SIG-M5 (cell line): ENCODE measurements at places on chromosomes 11 and 22.

GRCh38 chr11:59189986-59190385, 18.1 kb downstream of the DTX4 start:
- DNase-seq, result no peak

GRCh38 chr11:82810326-82810725, 76.7 kb upstream of the FAM181B start:
- no peak for DNase-seq

- no peak for DNase-seq
Observed at GRCh38 chr22:31055635-31056159, 25.4 kb upstream of the SMTN start.

GRCh38 chr11:16738947-16739815, 734 bp downstream of the C11orf58 start:
- DNase-seq, result no peak

DNA sequence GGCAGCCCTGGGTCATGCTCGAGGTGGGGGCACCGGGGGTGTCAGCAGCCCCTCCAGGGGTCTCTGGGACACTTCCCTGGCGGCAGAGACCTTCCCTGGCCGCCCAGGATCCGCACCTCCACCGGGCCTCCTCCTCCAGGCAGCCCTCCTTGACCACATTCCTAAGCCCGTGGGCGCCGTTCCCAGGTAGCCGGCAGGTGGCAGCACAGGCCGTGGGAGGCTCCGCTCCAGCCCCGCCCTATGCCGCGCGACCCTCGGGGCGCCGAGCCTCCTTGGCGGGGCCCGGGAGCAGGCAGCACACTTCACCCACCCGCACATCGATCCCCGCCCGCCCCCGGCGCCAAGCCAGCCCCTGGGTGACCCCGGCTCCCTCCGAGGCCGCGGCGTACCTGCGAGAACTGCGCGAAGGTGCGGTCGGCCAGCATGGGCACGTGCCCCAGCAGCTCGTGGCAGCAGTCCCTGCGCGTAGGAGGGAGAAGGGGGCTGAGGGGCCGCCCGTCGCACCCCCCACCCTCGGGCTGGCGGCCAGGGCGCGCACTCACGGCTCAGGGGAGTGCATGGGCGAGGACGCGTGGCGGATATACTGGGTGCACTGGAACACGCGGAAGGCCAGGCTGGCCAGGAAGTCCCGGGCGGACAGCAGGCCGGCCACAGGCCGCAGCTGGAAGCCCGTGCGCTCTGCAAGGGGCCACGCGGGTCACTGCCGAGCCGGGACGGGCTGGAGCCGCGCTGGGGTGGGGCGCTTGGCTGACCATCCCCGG, 5.3 kb upstream of the INS start:
- no peak for DNase-seq

DNA sequence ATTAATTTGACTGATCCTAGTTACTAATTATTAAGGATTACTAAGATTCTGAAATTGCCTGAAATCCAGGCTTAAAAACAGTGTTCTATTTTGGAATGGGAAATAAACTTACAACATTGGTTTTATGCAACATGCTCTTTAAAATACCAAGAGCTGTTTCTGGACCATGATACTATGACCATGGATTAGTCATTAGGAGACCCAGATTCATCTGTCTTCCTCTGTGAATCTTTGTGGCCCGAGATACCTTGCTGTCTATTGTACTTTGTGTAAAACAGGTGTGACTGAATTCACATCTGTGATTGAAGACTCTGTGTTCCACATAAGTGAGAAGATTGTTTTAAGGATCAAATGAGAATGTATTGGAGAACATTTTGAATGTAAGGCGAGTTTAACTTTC, 98.8 kb downstream of the HSD17B12 start:
- DNase-seq, result no peak

GRCh38 chr11:14645015-14645912, 1.7 kb downstream of the PDE3B start:
- DNase-seq, result no peak

- no peak for DNase-seq
Observed at GRCh38 chr11:108343714-108344113, 120.8 kb downstream of the ATM start.
